Lower lobe of right lung (tissue), 2 donors: ENCODE measurements at places on chromosomes 11 and 22. TPM values are rescaled to one million over a fixed set of nuclear protein-coding genes. Genes with fewer than 3 reads are reported as not detected.
A peak's percentile ranks its signal among the peaks of the same experiment; 100 is the strongest.

DNA sequence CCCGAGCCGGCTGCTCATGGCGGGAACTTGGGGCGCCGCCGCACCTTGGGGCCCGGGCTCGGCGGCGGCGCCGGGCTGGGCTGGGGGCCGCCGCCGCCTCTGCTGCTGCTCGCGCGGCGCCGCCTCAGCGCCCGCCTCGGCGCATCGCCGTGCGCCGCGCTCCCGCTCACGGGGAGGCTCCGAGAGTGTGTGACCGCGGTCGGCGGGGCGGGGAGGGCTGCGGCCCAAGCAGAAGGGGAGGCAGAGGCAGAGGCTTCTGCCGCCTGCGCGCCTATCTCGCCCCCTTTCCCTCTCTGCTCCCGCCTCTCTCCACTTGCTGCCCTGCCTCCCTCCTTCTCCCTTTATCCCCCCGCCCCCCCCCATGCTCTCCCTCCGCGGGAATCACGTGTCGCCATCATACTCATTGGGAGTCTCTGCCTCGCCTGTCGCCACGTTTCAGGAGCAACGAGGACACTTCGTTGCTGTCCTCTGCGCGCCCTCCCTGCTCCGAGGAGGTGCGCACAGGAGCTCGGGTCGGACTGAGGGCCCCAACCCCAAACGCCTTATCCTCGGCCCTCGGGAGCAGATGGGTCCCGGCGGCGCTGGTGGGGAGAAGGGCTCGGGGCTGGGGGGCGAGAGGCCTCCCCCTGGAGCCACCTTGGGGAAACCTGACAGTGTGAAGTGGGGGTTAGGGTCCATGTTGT, at the start of gene GUCY1A2:
TSS of gene GUCY1A2 (minus strand) at position 258 of the 683 bp plus-strand sequence. CDS start 421 bp downstream, outside the sequence.
- H3K4me1 ChIP-seq: peaks cover 11% of the 10 kb centered on the region
- DNase-seq: peak; percentile 42
- H3K36me3 ChIP-seq: no peaks in the 10 kb centered on the region
- peak within 1 kb of the TSS; percentile 41 for H3K27ac ChIP-seq

DNA sequence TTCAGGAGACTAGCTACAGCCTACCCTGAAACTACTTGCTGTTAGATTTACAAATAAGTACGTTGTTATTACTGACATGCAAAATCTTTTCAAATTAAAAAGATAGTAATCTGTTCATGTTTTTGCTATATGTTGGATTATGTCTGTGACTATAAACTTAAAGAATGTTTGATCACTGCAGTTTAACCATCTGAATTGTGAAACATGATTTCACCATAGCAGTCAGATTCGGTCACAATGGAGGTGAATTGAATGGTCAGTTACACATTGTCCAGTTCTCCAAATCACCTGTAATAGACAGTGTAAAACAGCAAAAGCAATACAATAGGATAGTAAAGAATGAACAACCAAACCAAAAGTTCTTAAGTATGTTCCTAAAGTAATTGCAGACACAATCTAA, 43.3 kb downstream of the CCDC83 start:
- H3K27me3 ChIP-seq: no peaks in the 10 kb centered on the region
- no peak overlapping the region for H3K27ac ChIP-seq
- H3K4me3 ChIP-seq: no peak overlapping the region
- DNase-seq: no peak
- no peaks in the 10 kb centered on the region for H3K4me1 ChIP-seq
- no peaks in the 10 kb centered on the region for H3K36me3 ChIP-seq

GRCh38 chr11:126646701-126647557, 291.4 kb downstream of the ST3GAL4 start:
- DNase-seq: no peak
- no peaks in the 10 kb centered on the region for H3K27me3 ChIP-seq
- H3K36me3 ChIP-seq: no peaks in the 10 kb centered on the region
- no peak overlapping the region for H3K4me3 ChIP-seq
- no peak overlapping the region for H3K27ac ChIP-seq

- H3K27me3 ChIP-seq: no peaks in the 10 kb centered on the region
- H3K4me3 ChIP-seq: no peak overlapping the region
- DNase-seq: no peak
- peaks cover 14% of the 10 kb centered on the region for H3K36me3 ChIP-seq
- peak overlapping the region; percentile 61 for H3K27ac ChIP-seq
- peaks cover 16% of the 10 kb centered on the region for H3K4me1 ChIP-seq
Measured at GRCh38 chr11:122784325-122784955, 53.9 kb upstream of the CRTAM start.

- peaks cover 6% of the 10 kb centered on the region for H3K4me1 ChIP-seq
- H3K36me3 ChIP-seq: peaks cover 17% of the 10 kb centered on the region
- no peak overlapping the region for H3K4me3 ChIP-seq
- no peak overlapping the region for H3K27ac ChIP-seq
- no peak for DNase-seq
Measured at GRCh38 chr22:38138961-38139360, 28.5 kb upstream of the BAIAP2L2 start.

KRTAP5-5 gene
- not detected for total RNA-seq

L3MBTL2 gene
- 22.8 TPM for total RNA-seq

DNA sequence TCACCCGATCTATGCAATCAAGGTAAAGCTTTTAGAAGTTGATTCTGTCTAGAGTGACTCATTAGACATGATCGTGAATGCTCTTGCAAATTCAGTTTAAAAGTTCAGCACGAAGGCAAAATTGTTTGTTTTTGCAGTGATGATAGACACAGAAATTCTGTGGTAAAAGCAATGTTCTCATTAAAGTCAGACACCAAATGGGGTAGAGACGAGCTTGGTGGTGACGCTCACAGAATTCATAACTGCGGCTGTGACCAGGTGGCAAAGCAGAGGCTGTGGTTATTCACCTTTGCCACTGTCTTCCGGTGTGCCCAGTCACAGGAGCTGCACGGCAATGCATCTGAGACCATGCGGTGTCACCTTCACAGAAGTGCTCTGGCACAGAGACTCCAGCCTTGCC, 83.4 kb downstream of the WNT7B start:
- H3K4me3 ChIP-seq: no peak overlapping the region
- no peak overlapping the region for H3K27ac ChIP-seq
- H3K4me1 ChIP-seq: no peaks in the 10 kb centered on the region
- H3K36me3 ChIP-seq: no peaks in the 10 kb centered on the region

DEPDC7 gene
- 0.71 TPM for total RNA-seq

DNA sequence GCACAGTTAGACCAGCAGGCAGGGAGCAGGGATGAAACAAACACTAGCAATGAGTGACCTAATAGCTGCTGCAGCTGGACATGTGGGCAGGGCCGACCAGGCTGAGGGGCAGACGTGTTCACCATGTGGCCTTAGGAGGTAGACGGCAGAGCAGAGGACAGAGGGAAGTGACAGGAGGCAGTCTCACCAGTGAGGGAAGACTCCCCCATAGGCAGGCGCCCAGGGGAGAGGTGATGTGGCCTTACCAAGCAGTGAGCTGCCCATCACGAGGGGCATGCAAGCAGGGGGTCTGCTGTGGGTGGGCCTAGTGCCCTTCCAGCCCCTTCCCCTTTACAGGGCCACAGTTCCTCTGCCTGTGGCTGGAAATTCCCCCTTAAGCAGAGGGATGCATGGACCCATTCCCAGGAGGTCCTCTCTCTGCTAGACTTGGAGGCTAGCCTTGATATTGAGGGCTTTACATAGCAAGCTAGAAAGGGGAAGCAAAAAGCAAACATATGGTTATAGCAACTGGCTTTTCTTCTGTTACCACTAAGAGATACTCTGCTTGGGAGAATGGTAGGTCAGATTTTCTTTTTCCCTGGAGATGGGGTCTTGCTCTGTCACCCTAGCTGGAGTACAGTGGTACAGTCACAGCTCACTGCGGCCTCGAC, 67.6 kb downstream of the MPPED1 start:
- H3K4me1 ChIP-seq: no peaks in the 10 kb centered on the region
- DNase-seq: no peak
- no peak overlapping the region for H3K27ac ChIP-seq
- no peak overlapping the region for H3K4me3 ChIP-seq

GRCh38 chr22:38236786-38237185, 35.0 kb downstream of the MAFF start:
- H3K4me3 ChIP-seq: no peak overlapping the region
- no peak for DNase-seq
- H3K27ac ChIP-seq: peak overlapping the region; percentile 68
- peaks cover 41% of the 10 kb centered on the region for H3K36me3 ChIP-seq
- peaks cover 41% of the 10 kb centered on the region for H3K4me1 ChIP-seq
- no peaks in the 10 kb centered on the region for H3K27me3 ChIP-seq

- no peak overlapping the region for H3K4me3 ChIP-seq
- no peaks in the 10 kb centered on the region for H3K4me1 ChIP-seq
Measured at GRCh38 chr11:134662629-134663360, 250.8 kb upstream of the B3GAT1 start.

SLC22A25 gene
- total RNA-seq: not detected

DNA sequence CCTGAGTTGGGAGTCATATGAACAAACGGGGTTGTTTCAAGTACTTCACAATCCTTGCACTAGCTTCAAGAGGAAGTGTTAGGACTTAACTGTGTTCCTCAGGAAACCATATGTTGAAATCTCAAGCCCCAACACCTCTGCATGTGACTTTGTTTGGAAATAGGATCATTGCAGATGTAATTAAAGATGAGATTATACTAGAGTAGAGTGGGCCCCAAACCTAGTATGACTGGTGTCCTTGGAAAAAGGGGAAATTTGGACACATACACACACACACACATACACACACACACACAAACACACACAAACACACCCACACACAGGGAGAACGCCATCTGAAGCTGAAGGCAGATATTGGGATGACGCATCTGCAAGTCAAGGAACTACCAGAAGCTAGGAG, 6.4 kb upstream of the CEP295 start:
- no peak overlapping the region for H3K4me3 ChIP-seq
- no peak for DNase-seq
- H3K36me3 ChIP-seq: no peaks in the 10 kb centered on the region
- H3K27me3 ChIP-seq: peaks cover 7% of the 10 kb centered on the region
- H3K4me1 ChIP-seq: no peaks in the 10 kb centered on the region

DNA sequence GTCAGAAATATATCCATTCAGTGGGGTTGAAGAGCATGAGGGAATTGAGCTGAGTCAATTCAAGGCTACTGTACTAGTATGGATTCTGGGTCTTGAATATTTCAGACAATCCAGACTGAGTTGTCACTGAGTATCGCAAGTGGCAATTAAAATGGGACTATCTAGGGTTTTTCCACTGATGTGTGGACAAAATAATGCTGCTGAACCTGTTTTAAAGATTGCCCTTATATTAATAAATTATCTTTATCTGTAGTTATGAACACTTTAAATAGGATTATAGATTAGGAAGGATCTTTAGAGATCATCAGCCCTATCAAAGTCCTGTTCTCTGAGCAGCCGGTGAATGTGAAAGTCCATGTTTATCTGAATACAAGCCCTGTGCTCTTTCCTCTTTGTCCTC, 478.3 kb upstream of the KIRREL3 start:
- H3K4me1 ChIP-seq: no peaks in the 10 kb centered on the region
- peaks cover 4% of the 10 kb centered on the region for H3K27me3 ChIP-seq
- H3K4me3 ChIP-seq: no peak overlapping the region
- no peaks in the 10 kb centered on the region for H3K36me3 ChIP-seq
- no peak overlapping the region for H3K27ac ChIP-seq

DNA sequence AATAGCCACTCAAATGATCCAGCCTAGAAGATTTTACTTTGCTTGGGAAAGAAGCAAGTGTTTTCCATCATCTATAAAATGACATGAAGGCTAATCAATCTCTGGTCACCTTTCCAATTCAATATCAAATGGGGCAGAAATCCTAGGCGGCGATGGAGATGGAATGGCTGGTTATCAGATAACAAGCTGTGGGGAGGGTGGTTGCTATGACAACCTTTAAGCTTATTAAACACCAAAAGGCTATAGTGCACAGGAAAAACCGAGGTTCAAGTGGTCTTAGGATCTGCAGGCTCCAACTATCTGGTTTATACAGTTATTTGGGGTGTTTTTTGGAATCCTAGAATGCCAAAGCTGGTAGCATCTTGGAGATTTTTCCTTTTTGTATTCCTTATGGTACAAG, 13.9 kb upstream of the BSX start:
- H3K27ac ChIP-seq: no peak overlapping the region
- H3K4me1 ChIP-seq: no peaks in the 10 kb centered on the region
- no peak overlapping the region for H3K4me3 ChIP-seq
- peaks cover 33% of the 10 kb centered on the region for H3K27me3 ChIP-seq

PLEKHA7 gene
- total RNA-seq: 44.0 TPM

- peak overlapping the region; percentile 76 for H3K4me3 ChIP-seq
- peak; percentile 66 for DNase-seq
- H3K4me1 ChIP-seq: peaks cover 55% of the 10 kb centered on the region
Measured at GRCh38 chr22:30422481-30423300, 2.9 kb upstream of the MTFP1 start.

DNA sequence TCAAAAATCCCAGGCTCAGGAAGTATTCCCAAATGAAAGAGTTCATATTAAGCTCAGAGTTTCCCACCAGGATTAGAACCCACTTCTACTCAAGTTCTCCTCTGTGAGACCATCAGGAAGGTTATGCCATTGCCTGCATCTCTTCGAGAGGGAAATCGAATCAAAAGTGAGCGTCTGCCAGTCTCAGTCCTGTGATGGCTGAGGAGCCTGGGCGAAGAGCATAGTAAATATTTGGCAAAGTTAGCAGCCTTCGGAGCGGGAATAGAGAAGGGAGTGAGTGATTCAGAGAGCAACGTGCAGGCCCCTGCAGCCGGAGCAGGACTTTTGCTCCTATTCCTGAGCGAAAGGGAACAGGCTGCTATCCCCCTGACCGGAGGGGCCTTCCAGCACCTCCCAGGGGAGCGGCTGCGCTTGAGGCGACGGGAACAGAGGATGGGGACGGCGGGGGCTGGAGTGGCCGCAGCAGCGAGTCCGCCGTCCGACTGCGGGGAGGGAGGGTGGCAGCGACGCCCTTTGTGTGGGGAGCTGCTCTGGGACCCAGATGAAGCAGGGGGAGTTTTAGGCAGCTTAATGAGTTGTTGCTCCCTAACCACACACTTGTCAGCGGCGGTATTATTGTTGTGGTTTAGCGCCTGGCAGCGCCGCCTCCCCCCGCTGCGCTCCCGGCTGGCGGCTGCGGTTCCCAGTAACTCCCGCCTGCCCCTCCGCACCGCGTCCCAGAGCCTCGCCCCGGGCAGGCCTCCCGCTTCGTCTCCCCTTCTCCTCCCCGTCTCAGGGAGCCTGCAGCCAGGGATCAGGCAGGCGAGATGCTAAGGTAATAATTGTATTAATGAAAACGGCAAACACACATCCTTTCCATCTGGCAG, 21.7 kb upstream of the NRGN start:
- H3K4me3 ChIP-seq: peak overlapping the region; percentile 54
- peak; percentile 62 for DNase-seq
- peaks cover 24% of the 10 kb centered on the region for H3K4me1 ChIP-seq
- peaks cover 11% of the 10 kb centered on the region for H3K27me3 ChIP-seq
- no peaks in the 10 kb centered on the region for H3K36me3 ChIP-seq
- peak overlapping the region; percentile 81 for H3K27ac ChIP-seq

DNA sequence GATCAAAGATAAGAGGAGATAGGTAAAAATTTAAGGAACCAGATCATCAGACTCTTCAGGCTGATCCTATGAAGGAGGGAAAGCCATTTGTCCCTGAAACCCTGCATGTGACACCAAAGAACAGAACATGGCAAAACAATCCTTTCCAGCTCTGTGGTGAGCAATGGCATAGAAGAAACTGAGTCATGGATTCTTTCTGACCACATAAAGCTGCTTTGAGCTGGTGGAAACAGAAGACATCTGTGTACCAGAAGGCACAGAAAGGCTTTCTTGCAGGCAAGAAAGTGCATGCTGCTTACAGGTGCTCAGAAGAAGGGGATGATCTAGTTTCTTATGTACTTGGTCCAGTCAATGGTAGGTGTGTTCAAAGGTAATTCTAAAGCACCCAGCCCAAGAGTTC, 45.0 kb upstream of the APOA1 start:
- H3K27ac ChIP-seq: no peak overlapping the region
- H3K27me3 ChIP-seq: no peaks in the 10 kb centered on the region
- no peak for DNase-seq
- H3K4me1 ChIP-seq: peaks cover 5% of the 10 kb centered on the region
- no peak overlapping the region for H3K4me3 ChIP-seq
